ENCODE measurements at places on chromosomes 2 and 18.

- DNase-seq = no peak
Observed at GRCh38 chr18:44518091-44518615, 162.5 kb upstream of the SETBP1 start.

- DNase-seq = no peak
Observed at GRCh38 chr2:238130111-238130695, 8.3 kb upstream of the KLHL30 start.

- DNase-seq = no peak
Observed at GRCh38 chr2:30348825-30349224, 98.2 kb upstream of the LCLAT1 start.

GRCh38 chr2:98815795-98816194 lies 84.9 kb upstream of the MGAT4A start:
- DNase-seq = no peak

GRCh38 chr2:159156834-159157233 lies 129.7 kb downstream of the WDSUB1 start:
- DNase-seq = no peak

- DNase-seq = no peak
Observed at GRCh38 chr2:240112914-240113690, 23.0 kb downstream of the COPS9 start.

DNA sequence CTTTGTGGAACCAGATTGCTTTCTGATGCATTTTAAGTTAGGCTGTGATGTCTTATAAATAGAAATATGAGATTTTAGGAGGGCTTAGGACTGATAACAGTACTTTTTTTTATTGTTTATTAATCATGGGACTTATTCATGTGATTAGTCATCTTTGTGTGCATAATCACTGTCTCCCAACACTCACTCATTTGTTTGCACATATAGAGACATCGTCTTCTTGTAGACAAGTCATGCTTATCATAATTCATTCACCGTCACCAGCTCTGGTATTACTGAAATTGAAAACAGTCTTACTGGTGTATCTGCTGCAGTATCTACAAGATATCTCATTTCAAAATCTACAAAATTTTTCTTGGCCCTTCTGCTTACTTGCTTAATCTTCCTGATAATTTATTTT lies 45.8 kb downstream of the WDR7 start:
- no peak for DNase-seq

DNA sequence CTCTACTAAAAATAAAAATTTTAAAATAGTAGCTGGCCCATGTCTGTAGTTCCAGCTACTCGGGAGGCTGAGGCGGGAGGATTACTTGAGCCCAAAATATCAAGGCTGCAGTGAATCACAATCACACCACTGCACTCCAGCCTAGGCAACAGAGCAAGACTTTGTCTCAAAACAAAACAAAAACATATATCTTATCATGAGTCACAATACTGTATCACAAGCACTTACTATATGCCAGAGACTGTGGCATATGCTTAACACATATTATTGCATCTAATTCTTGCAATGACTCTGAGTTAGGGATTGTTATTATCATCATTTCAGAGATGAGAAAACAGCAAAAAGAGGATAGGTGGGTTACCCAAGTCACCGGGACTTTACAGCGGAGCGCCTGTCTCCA lies 29.5 kb upstream of the TMEM37 start:
- DNase-seq = no peak

GRCh38 chr2:189014449-189015138 lies 40.4 kb downstream of the COL3A1 start:
- no peak for DNase-seq

DNA sequence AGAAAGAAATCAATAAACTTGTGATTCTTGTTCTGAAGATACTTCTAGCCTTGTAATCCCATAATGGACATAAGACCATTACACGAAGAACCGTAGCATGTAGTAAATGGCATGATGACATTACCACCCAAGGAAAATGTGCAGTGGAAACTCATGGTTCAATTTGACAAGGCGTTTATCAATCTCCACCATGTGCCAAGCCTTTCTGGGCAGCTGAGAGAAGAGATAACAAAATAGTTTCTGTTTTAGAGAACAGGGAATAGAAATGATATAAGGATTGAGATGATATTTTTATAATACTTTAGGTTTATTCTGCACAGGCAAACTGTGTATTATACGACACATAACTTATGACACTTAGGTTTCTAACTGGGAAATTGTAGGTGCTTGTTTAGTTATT lies 19.2 kb downstream of the ABI2 start:
- no peak for DNase-seq

DNA sequence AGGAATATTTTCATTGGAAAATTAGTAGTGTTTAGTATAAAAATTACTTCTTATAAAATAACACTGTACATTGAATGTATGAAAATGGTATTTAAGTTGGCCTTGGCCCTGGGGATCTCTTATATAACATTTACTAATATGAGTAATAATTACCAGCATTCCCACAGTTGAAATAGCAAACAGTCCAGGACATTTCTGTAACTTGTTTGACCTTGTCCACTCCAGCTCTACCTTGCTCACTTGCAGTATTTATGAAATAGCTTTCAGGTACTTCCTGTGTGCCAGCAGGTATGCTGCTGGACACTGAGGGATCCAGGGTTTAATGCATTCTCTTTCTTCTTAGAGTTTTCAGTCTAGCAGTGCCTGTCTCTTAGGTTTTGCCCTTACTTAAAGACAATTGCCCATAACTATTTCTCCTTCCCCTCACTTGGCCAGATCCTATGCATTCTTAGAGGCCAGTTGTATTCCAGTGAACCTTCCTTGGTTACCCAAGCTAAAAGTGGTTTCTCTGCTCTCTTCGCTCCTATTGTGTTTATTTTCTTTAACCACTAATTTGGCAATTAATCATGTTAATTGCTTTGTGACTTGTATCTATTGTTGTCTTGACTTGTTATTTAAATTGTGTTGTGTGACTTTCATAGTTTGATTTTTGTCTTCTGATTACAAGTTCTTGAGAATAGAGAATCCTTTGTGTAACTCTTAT lies 25.9 kb downstream of the BABAM2 start:
- no peak for DNase-seq

DNA sequence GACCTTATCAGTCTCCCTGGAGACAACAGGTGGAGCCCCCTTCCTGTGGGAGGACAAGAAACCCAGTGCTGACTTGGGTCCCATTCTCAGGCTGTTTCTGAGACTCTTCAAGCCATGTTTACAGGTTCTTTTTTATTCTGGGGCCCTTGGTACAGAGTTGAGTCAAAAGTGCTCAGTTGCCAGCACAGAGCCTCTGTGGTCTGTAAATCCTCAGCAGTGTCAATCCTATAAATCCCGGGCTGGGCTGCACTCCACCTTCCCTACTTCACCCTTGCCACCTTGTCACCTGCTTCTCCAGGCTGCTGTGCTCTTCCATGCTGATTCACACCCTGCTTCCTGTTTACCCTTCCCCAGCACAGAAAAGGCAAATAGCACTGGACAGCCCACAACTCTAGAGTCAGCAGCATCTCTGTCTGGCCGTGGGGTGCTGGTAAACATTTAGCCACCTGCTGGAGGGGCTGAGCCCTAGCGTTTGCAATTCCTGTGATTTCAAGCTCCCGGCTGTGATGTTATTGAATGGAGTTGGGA lies 74.7 kb downstream of the TNFRSF11A start:
- peak; percentile 27 for DNase-seq

DNA sequence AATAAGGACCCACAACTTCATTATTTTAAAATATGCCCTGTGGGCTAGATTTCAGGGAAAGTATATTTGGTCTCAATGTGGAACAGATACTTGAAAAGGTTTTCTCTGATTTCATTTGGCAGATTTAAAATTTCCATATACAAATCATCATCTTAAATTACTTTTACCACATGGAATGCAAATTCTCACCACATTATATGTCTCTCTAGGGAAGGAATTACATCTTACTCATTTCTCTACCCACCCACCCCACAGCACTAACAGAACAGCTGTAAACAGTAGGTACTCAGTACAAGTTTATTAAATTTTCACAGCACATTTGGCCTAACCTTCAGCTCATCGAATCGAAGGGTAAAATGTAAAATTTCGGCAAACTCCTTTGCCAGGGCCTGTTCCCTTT lies 104.0 kb downstream of the CYRIA start:
- DNase-seq = no peak

- DNase-seq = no peak
Observed at GRCh38 chr2:84676295-84676694, 160.0 kb downstream of the DNAH6 start.

DNA sequence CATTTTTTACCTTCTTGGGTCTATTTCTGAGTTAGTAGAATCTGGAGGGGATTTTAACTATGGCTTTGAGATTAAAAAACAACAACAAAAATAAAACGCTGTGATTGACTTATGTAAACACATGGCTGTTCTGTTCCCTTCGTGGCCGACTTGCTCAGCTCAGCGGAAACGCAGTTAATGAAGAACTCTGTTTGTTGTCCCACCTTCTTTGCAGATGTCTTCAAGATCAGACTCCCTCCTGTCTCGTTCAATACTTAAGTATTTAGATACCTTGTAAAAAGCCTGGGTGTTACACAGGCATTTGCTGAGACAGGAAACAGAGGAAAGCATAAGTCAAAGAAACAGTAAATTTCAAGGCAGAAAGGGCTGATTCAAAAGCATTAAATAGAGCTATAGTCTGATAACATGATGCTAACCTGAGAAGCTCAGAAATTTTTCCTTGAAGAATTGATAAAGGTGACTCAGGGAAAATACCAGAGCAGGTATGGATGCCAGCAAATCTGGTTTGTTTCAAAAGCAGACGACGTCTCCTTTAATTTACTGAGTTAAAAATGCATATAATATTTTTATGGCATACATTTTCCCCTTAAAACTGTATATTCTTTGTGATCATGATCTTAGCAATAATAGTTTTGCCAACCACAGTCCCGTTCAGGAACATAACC lies 21.7 kb upstream of the POLI start:
- DNase-seq = no peak

DNA sequence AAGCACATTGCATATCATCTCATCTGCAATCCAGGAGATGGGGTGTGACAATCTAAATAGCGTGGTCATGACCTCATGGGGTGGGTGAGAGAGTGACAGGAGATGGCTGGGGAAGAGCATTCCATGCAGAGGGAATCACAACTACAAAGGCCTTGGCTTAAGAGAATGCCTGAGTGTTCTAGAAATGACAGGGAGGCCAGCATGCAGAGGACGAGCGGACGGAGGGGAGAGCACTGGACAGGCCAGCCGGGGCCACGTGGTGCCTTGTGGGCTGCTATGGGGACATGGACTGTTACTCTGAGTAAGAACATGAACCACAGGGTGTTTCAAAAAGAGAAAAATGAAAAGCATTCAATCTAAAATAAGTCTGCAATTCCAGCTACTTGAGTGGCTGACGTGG lies 117.9 kb upstream of the ODC1 start:
- no peak for DNase-seq

- no peak for DNase-seq
Observed at GRCh38 chr18:59269563-59270119, 3.6 kb downstream of the RAX start.

GRCh38 chr2:213411582-213412289 lies 127.5 kb downstream of the SPAG16 start:
- DNase-seq = no peak

GRCh38 chr2:217738061-217738460 lies 264.7 kb downstream of the TNS1 start:
- DNase-seq = no peak

DNA sequence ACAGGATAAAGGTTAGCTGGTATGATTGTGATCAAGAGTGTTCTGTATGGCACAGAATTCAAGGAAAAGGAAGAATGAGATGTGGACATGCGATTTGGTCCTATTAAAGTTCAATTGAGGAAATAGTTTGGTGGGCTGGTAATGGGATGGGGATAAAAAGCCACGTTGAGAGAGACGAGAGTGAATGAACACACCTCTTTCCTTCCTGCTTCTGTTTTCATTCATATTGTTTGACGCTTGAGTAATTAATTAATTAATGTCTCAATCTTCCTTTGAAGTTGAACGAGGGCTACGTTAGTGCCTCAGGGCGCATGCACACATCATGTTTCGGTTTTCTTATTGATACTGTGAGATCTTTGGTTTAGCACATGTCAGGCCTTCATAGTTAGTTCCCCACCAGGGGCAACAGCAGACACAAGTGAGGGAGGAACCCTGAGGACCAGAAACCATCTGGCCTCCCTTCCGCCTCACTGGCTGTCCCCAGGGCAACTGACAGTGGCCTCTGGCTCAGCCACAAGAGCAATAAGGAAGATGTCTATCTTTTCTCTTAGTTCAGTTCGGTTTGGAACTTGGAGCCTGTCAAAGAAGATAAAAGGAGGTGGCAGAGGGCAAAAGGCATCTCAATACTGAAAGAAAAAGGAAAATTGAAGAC lies 116.0 kb downstream of the LIPG start:
- DNase-seq = no peak

DNA sequence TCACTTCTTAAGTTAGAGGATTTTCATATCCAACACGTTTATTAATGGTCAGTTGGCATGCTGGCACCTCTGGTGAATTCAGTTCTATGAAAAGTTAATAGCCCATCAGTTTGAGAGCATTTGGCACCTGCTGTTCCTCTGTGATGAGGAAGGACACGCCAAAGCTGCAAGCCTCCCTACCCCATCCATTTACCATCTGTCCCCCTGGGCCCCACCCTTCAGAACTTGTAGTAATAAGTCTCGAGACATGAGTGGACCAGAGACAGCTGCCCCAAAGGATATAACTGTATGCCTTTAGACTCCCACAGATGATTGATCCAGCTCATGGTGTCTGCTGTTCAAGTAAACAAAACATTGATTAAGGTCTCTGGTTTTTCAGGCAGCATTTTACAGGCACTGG lies 6.3 kb downstream of the OST4 start:
- DNase-seq = no peak

- DNase-seq = no peak
Observed at GRCh38 chr2:111239107-111239506, 118.4 kb downstream of the BCL2L11 start.

- DNase-seq = no peak
Observed at GRCh38 chr2:159550231-159550630, 66.1 kb downstream of the BAZ2B start.

- DNase-seq = no peak
Observed at GRCh38 chr18:50356036-50356945, 18.6 kb upstream of the SKA1 start.

DNA sequence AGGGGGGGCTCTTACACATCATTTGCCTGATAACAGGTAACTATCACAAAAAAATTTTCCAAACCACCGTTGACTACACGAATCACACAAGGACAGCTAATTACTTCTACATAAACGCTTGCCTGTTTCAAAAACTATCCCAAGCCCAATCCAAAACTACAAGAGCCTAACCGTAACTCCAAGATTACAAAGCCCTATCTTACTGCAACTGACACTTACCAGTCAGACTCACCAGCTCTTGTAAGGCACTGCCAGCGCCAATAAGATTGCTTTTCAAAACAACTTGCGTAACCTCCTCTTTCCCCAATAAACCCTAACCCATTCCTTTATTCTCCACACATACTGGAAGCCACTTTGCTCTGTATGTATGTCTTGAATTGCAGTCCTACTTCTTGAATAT lies 148.4 kb downstream of the NBAS start:
- no peak for DNase-seq

- no peak for DNase-seq
Observed at GRCh38 chr2:60377825-60378224, 175.6 kb downstream of the BCL11A start.

- DNase-seq = no peak
Observed at GRCh38 chr18:33583901-33584300, 5.9 kb downstream of the ASXL3 start.

GRCh38 chr2:11344956-11345677 lies 681 bp upstream of the ROCK2 start:
- no peak for DNase-seq
